ENCODE measurements at places on chromosomes 3 and 15. TPM values are rescaled to one million over a fixed set of nuclear protein-coding genes. Genes with fewer than 3 reads are reported as not detected.

The CSPG5 gene
- total RNA-seq: 0.40 TPM

The LTF gene
- not detected for total RNA-seq

The SCAANT1 gene
- not detected for total RNA-seq

The PAK2 gene
- 98.5 TPM for total RNA-seq

The IL16 gene
- 239 TPM for total RNA-seq

The LMOD3 gene
- total RNA-seq: not detected

The GOLGA8T gene
- total RNA-seq: not detected

The UPK1B gene
- total RNA-seq: not detected

The H1-8 gene
- not detected for total RNA-seq

The FAM43A gene
- 0.69 TPM for total RNA-seq

The IMPDH2 gene
- 152 TPM for total RNA-seq

The LMCD1 gene
- total RNA-seq: 1.1 TPM

The PRSS50 gene
- not detected for total RNA-seq

The ADGRG7 gene
- total RNA-seq: not detected

The FGF7 gene
- total RNA-seq: not detected

The TRPM1 gene
- total RNA-seq: not detected

The PLSCR5 gene
- total RNA-seq: not detected

The CNTN4 gene
- total RNA-seq: not detected

The EPHA3 gene
- not detected for total RNA-seq

The UACA gene
- total RNA-seq: 4.1 TPM

The CFAP100 gene
- not detected for total RNA-seq

The ARIH1 gene
- total RNA-seq: 137 TPM
